ENCODE measurements at places on chromosomes 1 and 21. TPM values are rescaled to one million over a fixed set of nuclear protein-coding genes. Genes with fewer than 3 reads are reported as not detected.

The HOOK1 gene
- 0.37 TPM for total RNA-seq

The NBPF20 gene
- total RNA-seq = 3.0 TPM

The NTRK1 gene
- total RNA-seq = 0.12 TPM

The CHIA gene
- not detected for total RNA-seq

The LEFTY2 gene
- total RNA-seq = not detected

The PLA2G2D gene
- total RNA-seq = not detected

The WDR64 gene
- not detected for total RNA-seq

The LDLRAD2 gene
- 0.07 TPM for total RNA-seq

The ABCG1 gene
- total RNA-seq = 3.6 TPM

The AUNIP gene
- total RNA-seq = 8.0 TPM

The ICOSLG gene
- total RNA-seq = 3.3 TPM

The LCE2A gene
- not detected for total RNA-seq

The CHAF1B gene
- 11.4 TPM for total RNA-seq

The CR1L gene
- total RNA-seq = not detected

The GBP6 gene
- total RNA-seq = not detected

The NDUFV3 gene
- 20.0 TPM for total RNA-seq

The FGR gene
- total RNA-seq = not detected

The GSTM1 gene
- not detected for total RNA-seq

The PDE9A gene
- 1.1 TPM for total RNA-seq

The LHX8 gene
- total RNA-seq = 1.2 TPM

The ANGPTL3 gene
- total RNA-seq = not detected

The CRYBG2 gene
- total RNA-seq = 1.2 TPM

The OR2L3 gene
- not detected for total RNA-seq

The ROR1 gene
- 10.4 TPM for total RNA-seq

The TRIM67 gene
- 0.25 TPM for total RNA-seq

The TGFBR3 gene
- total RNA-seq = 2.7 TPM

The CACNA1S gene
- total RNA-seq = not detected

The ATAD3A gene
- total RNA-seq = 39.5 TPM

The LEFTY1 gene
- 0.50 TPM for total RNA-seq

The FCER1A gene
- not detected for total RNA-seq

The MIXL1 gene
- total RNA-seq = 0.05 TPM

The RSPH1 gene
- total RNA-seq = 0.88 TPM

The CAPN9 gene
- total RNA-seq = not detected

The SLAMF8 gene
- not detected for total RNA-seq

The IQCC gene
- total RNA-seq = 1.9 TPM

The PIK3CD gene
- 8.5 TPM for total RNA-seq

The TTC22 gene
- total RNA-seq = not detected

The CD1B gene
- total RNA-seq = not detected

The KRTAP12-2 gene
- not detected for total RNA-seq

The MX2 gene
- total RNA-seq = 0.06 TPM

The PLXNA2 gene
- 0.86 TPM for total RNA-seq

The TIE1 gene
- not detected for total RNA-seq

The TDRD5 gene
- 0.06 TPM for total RNA-seq

The KCNJ15 gene
- total RNA-seq = 0.09 TPM

The MAN1A2 gene
- total RNA-seq = 7.1 TPM

Measured in A549 treated with CORT108297 at 1 μM for 4 hours (cell line).